ENCODE measurements at places on chromosomes 13 and 19.
A peak's percentile ranks its signal among the peaks of the same experiment; 100 is the strongest.

DNA sequence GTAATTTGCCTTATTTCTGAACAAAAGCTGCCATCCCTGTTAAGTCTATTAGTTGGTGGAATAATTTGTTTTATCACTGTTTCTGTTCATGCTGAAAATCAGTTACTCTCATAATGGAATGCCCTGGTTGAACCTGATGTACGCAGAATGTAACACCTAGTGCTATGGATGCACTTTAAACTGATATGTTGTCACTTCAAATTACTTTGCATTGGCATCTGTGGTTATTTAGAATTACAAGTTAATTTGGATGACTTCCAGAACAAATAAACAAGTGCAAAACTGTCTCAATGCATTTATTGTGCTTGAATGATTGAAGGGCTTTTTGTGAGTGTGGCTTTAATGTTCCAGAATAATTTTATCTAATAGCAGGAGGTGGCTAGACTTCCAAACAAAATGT is 368.2 kb upstream of the SLITRK5 start:
- no peak for DNase-seq

DNA sequence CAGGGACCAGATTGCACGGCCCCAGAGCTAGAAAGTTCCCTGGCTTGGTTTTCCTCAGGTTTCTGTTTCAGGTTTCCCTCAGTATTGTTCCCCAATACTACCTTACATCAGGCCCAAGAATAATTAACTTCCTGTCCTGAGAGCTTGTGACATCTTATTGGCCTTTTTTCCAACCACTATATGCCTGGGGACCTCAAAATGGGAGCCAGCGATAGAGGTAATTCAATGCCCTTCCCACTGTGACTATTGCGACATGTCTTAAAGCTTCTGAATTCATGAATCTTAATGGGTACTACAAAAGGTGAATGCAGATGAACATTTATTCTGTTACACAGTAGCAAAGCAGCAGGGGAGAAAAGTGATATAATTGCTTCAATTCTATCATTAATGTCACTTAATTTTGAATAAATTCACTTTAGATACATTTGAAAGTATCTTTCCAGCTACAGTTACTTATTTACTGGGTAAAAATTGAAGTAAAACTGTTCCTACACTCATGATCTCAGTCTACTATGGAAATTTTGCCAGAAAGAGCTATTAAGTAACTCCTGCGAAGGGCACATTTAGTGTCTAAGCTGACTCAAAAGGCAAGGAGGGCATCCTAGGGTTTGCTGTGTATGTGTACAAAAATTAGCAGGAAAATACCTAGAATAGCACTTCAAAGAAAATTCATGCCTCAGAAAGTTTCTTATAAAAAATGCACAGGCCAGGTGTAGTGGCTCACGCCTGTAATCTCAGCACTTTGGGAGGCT is 4.1 kb downstream of the CRYL1 start:
- DNase-seq: no peak

GRCh38 chr13:61727767-61728166 is 312.1 kb upstream of the PCDH20 start:
- DNase-seq: no peak

- DNase-seq: no peak
These were observed 4.6 kb downstream of the IGFL4 start for GRCh38 chr19:46035986-46036743.

DNA sequence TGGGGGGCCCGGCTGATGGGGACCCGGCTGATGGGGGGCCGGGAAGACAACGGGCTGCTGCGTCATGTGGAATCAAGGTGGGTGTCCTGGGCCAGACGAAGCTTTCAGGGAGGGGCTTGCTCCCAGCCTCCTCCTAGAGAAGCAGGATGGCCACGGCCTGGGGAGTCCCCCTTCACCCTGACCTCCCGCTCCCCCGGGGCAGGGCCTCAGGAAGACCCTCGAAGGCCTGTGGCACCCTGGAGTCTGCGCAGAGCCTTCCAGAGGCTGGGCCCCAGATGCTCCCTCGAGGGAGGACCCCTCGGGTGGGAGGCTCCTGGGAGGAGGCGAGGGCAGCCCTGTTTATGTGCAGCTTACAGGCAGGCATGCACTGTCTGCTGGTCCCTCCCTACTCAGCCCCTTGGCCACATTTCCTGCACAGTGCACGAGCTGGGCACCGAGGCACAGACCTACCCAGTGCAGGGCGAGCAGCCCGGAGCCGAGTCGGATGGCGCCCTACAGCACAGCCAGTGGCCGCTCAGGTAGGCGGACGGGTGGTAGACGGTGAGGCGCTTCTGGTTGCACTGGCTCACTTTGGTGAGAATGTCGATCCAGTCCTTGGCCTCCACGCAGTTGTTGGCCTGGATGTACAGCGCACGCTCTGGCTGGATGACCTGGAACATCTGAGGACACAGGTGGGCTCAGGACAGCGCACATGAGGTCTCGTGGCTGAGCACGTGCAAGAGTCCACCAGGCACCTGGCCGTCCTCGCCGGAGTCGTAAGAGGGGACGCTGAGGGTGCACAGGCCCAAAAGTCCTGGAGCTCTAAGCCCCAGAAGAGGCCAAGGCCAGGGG is 22.4 kb upstream of the C13orf46 start:
- no peak for DNase-seq

GRCh38 chr13:44236370-44236769 is 137.3 kb upstream of the SERP2 start:
- DNase-seq: no peak

GRCh38 chr19:56083668-56084067 is 37.4 kb downstream of the ZNF787 start:
- DNase-seq: no peak

GRCh38 chr19:19274146-19274545 is 1.0 kb upstream of the TM6SF2 start:
- no peak for DNase-seq

DNA sequence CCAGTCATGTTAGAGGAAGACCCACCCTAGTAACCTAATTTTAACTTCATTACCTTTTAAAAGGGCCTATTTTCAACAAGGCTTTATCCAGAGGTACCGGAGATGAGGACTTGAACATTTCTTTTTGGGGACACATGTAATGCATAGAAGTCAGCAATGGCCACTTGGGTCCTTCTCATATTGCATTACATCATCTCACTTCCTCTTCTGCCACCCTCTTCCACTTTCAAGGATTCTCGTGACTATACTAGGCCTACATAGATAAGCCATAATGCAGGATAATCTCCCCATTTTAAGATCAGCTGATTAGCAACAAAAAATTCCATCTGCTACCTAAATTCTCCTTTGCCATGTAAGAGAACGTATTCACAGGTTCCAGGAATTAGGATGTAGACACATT is 557.2 kb downstream of the KCTD12 start:
- DNase-seq: no peak

DNA sequence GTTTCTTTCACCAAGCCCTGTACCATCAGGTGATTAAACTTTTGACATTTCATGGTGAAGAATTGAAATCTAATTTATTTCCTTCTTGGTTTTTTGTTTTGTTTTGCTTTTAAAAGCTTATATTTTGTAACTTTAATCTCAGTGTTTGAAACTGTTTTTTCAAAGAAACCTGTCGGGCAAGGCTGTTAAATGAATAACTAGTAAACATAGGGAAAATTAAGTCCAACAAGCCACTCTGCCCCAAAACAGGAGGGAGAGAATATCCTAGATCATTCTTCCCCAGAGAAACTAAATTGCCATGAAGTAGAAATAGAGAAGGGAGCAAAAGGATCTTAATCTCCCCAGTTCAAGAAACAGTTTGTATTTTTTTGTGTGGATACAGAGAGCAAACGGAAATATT is 98.2 kb downstream of the FREM2 start:
- no peak for DNase-seq

GRCh38 chr13:39016087-39016486 is 21.8 kb downstream of the PROSER1 start:
- DNase-seq: no peak

- no peak for DNase-seq
These were observed 417.1 kb downstream of the PCDH17 start for GRCh38 chr13:58048670-58049069.

DNA sequence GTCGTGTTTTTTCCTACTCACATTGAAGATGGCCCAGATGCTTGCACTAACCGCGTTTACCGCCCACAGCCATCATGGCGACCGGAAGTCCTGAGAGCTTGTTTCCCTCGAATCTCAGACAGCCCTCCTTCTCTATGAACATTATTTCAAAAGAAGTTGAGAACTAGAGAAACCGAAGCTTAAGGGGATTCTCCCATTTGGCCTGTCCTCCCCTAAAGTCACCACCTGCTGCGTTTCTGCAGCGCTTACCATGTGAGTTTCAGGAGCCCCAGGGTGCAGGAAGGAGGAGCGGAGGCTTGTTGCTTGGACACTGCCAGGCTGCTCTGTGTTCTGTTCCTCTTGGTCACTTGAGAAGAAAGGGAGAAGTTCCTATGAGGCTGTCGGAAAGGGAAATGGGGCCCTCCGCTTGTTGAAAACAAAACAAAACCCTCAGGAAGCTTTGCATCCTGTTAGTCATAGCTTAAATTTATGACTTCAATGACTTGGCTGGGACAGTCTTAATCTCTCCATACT is 6.2 kb downstream of the CARD8 start:
- peak; percentile 65 for DNase-seq
